ENCODE measurements at places on chromosomes 2 and 18.

GRCh38 chr18:54924948-54925347 lies 34.3 kb downstream of the CCDC68 start:
- peak; percentile 12 for DNase-seq

- DNase-seq, result no peak
Observed at GRCh38 chr2:121094101-121094500, 190.9 kb downstream of the TFCP2L1 start.

GRCh38 chr18:76593843-76594242 lies 98.8 kb upstream of the ZNF516 start:
- DNase-seq, result no peak

DNA sequence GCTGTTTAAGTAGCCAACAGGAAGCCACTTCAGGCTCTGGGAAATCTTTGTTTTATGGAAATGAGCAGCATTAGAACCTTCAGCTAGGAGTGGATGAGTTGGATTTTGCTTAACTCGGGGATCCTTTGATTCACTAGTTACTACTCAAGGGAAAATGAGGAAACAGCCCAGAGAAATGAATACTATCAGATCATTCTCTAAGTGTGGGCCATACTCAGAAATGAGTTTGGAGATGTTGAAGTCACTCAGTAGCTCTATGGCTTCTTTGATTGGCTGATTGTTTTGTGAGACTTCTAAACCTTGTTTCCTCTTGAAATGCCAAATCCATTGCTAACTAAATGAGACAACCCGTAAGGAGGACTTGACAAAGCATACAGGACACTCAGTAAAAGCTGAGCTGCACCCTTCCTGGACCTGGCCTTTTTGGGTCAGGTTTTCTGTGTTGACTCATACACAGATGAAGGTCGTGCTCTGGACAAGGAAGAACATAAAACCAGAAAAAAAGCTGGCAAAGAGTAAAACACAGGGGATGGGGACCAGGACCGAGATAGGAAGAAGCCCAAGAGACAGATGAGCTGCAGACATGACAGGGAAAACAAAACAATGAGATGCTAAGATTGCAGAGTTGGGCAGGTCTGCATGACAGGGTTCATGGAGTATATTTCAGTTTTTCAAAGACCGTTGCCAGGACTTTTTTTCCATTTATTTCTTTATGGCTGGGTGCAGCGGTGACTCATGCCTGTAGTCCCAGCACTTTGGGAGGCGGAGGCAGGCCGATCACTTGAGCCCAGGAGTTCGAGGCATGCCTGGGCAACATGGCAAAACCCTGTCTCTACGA lies 41.6 kb downstream of the INO80C start:
- peak; percentile 40 for DNase-seq

DNA sequence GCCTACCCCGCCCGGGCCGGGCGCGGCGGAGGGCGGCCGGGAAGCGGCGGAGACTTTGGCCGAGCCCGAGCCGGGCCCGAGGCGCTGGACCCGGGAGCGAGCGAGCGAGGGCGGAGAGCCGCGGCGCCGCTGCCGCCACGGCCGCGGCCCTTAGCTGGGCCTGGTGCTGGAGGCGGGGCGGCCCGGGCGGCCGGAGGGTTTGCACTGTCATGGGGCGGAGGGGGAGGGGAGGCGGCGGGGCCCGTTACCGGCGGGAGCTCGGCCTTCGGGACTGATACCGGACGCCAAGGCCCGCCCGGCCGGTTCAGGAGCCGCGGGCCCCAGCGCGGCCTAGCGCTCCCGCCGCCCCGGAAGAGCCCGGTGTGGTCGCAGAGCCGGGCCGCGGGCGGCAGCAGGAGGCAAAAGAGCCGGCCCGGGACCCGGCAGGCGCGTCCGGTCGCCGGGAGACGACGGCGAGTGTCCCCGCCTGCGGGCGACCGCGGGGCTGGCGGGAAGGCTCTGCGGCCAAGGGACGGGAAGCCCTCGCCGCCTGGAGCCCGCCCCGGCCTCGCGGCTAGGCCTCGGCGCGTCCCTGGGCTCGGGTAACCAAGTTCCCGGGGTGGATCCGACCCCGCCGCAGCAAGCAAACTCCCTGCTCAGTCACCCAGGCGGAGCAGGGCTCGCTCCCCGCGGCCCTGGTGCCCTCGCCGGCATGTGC lies 697 bp downstream of the KCMF1 start:
- DNase-seq, result peak; percentile 59

DNA sequence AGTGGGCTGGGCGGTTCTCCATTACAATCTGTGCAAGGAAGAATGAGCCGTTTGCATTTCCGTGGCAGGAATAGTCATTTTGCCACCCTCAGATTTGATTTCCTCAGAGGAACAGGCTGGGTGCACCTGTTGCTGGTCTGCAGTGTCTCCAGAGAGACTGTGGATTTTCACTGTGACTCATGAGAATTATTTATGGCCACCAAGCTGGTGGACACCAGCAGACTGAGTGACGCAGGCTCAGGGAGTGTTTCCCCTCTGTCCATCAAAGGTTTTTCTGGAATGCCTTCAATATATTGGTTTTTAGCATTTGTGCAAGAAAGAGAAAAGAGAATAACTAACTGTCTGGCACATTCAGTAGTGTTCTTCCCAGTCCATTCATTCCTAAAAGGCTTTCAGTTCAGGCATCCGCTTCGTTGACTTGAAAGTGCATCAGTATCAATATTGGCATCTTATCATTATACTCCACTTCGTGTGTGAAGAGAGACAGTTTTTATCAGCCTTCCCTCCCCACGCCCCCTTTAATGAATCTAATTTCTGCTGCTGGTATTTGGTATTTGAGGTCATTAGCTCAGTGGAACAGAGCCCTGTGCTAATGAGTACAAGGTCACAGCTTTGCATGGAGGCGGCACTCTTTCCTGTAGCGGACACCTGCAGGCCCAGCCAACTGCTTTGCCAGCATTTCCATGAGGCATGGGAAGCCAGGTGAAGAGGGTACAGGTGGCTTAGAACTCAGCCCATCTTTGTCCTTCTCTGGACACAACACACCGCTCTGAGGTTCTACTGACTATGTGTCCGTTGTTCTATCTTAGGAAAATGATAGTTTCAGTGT lies 39.9 kb downstream of the PRKCE start:
- DNase-seq, result no peak
